ENCODE measurements at places on chromosomes 1 and 21. TPM values are rescaled to one million over a fixed set of nuclear protein-coding genes. Genes with fewer than 3 reads are reported as not detected.

DNA sequence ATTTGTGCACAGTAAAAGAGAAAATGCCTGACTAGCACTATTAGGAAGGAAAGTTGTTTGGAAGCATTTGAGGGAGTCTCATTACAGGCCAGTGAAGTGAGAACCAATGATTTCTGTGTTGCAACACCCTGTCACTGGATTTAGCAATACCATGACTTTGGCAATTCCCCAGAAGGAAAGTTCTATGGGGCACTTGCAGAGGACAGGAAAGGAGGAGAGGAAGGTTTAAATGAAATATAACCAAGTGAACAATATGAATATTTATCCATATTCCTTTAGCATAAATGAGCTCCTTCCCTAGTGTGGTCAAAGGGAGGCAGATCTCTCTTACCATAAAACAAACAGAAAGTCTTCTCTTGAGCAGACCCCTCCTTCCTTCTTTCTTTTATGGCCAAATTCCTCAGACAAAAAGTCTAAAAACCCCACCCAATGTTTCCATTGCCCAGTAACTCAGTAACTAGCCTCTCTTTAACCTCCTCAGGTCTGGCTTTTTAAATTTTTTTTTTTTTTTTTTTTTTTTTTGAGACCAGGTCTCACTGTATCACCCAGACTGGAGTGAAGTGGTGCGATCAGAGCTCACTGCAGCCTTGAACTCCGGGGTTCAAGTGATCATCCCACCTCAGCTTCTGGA lies 5.5 kb downstream of the TLR5 start:
- DNase-seq, result peak; percentile 30

GRCh38 chr1:24919791-24920532 lies 10.1 kb downstream of the RUNX3 start:
- peak; percentile 48 for DNase-seq

DNA sequence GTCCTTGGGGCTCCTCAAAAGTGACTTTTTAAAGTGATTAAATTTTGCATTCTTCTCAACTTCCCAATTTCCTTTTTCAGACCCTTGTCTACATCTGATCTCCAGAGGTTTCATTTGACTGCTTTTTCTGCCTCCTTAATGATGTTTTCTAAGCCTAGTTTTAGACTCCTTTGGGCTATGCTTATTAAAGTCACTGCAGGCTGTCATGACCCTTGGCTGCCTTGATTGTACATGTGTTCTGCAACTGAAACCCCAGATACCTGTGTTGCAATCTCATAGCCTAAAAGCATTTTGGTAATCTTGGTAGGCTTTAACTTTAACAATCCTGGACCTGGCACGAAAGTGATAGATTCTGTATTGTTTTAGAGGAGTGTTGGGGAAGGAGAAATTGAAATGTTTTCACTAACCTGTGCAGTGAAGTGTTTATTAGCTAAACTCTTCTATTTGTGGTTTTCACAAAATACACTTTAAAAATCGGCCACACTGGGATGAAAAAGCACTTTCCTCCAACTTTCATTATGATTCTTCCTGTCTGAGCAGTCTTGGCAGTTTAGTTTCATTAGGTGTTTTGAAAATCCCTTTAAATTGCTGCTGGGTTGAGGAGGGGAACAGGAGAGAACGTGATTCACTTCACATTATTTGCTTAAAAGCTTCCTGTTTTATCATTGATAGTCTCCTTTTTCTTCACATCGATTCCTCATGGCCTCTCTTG lies 4.9 kb downstream of the MACO1 start:
- no peak for DNase-seq

GRCh38 chr21:34229353-34229752 lies 134.5 kb upstream of the KCNE2 start:
- no peak for DNase-seq

GRCh38 chr1:41805771-41806471 lies 112.8 kb downstream of the HIVEP3 start:
- no peak for DNase-seq

Gene SELE
- total RNA-seq, result not detected

DNA sequence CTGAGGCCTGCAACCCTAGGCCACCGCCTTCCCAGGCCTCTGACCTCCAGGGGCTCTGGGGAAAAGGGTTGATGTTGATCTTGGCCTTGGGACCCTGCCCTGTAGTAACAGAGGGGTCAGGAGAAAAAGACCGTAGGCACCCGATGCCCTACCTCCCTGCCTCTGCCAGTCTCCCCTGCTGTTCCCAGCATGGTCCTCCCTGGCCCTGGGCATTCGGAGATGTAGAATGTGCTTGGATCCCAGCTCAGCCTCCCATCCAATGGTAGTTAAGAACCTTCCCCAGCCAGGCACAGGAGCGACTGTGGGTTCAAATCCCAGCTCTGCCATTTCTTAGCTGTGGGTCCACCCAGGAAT lies 72.0 kb upstream of the TARDBP start:
- no peak for DNase-seq

DNA sequence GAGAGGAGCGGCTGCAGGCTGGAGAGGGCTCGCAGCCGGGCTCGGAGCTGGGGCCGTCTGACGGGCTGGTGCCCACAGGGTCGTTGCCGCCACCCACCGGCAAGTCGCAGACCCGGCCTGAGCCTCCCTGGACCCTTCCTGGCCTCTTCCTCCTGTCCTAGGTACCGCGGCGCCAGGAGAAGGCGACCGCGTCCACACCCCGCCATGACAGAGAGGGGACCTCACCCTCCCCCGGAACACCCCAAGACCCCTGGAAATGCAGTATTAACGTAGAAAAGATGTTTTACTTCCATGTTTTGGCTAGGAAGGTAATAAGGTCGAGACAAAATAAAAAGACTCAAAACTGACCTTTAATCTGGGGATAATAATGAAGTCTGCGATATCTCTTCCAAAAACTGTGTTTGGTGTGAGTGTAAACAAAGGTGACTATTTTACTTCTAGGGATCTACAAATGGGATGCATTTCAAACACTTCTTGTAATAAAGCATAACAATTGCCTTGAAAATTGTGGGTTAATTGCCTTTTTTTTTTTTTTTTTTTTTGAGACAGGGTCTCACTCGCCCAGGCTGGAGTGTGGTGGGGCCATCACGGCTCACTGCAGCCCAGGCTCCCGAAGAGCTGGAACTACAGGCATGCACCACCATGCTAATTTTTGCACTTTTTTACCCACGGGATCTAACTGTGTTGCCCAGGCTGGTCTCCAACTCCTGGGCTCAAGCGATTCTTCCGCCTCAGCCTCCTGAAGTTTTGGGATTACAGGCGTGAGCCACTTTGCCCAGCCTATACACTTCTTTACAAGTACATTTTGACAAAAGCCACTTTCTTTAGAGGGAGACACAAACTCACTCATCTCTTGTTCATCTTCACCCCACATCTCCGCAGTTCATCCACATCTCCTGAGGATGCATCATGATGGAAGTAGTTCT lies 838 bp upstream of the RSRP1 start:
- DNase-seq, result no peak

Gene UCK2
- 60.0 TPM for total RNA-seq

- DNase-seq, result no peak
Measured at GRCh38 chr21:42153046-42153686, 65.8 kb upstream of the ABCG1 start.

Gene C8B
- not detected for total RNA-seq

GRCh38 chr1:172545396-172546004 lies 12.6 kb downstream of the SUCO start:
- DNase-seq, result no peak

Gene LCE1D
- total RNA-seq, result not detected

DNA sequence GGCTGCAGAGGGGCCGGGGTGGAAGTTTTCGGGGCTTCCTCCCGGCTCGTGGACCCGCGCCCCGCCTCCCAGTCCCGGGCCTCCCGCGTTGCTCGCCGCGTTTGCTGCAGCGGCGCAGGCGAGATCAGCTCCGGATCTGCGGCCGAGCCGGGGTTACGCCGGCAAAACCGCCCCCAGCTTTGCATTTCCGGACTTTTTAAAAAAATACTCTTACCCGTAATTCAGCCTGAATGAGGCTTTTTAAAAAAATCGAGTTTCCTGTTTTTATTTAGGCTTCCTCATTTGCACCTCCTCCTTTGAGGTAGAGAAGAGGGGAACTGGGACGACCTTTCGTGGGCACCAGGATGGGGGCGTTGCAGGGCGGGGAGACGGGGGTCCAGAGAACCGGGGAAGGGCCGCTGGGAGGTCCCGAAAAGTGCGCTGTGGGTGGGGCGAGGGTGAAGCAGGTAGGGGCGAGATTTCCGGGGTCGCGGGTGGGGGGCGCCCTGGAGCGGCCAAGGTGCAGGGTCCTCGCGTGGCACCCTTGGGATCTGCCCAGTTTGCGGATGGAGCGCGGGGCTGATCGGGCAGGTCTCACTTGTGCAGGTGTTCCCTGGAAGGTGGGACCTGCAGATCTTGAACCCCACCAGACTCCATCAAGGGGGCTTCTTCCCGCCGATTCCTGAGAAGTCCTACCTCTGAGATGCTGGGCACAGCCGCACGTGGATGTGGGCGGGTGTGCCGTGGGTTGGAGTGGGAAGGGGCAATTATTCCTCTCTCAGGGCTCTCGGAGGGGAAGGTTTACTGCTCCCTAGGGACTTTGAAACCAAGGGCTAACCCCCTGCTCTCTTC lies 1.1 kb downstream of the PIK3CD start:
- DNase-seq, result no peak

Gene PADI3
- 0.07 TPM for total RNA-seq

- no peak for DNase-seq
Measured at GRCh38 chr1:78658901-78659300, 9.3 kb downstream of the IFI44 start.

DNA sequence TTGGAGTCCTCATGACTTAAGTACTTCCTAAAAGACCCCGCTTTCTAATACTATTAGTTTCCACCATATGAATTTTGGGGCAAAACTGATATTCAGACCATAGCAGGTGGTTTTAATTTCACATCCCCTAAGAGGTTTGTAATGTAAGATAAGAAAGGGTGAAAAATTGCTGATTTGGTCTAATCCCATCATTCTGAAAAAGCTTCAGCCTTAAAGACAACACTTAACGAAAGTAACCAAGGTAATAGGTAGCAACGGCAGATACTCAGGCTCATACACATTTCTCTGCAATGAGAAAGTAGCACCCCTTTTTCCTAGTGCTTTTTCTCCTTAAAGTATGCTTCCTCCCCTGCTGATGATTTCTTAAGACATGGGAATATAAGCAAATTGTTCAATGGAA lies 376.9 kb upstream of the LYPLAL1 start:
- no peak for DNase-seq

GRCh38 chr1:202981939-202982338 lies 14.9 kb upstream of the CYB5R1 start:
- DNase-seq, result no peak

Gene GJA4
- total RNA-seq, result not detected

DNA sequence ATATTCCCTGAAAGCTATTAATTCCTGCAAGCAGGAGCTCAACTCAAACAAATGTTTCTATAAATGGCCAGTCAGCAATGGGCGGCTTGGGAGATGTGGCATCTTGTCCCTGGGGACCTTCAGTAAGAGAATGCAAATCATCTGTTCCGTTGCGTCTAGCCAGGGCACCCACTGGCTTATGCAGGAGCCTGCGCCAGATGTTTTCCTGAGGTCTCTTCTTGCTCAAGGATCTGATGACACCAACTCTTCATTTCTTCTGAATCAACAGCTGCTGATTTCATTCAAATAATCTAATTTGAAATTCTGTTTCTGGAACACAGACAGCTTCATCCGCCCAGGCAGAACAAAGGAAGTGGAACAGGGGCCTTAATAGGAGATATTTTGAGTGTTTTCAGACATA lies 70.0 kb upstream of the AJAP1 start:
- no peak for DNase-seq

- no peak for DNase-seq
Measured at GRCh38 chr1:221911714-221912113, 169.8 kb upstream of the DUSP10 start.

DNA sequence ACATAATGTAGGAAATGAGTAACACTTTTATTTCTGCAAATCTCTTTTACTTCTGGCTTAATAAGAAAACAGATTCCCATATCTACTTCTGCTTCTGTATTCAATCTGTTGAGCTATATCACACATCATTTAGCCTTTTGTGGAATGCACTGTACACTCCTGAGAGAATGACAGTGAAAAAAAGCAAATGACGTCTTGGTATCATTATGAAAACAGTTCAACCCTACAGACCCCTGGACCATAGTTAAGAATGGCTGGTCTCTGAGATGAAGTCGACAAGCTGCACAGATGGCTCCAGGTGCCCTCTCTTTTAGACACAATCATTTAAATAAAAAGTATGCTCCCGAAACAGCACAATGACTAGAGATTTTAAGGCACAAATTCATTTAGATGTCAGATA lies 247.0 kb downstream of the RERE start:
- no peak for DNase-seq

DNA sequence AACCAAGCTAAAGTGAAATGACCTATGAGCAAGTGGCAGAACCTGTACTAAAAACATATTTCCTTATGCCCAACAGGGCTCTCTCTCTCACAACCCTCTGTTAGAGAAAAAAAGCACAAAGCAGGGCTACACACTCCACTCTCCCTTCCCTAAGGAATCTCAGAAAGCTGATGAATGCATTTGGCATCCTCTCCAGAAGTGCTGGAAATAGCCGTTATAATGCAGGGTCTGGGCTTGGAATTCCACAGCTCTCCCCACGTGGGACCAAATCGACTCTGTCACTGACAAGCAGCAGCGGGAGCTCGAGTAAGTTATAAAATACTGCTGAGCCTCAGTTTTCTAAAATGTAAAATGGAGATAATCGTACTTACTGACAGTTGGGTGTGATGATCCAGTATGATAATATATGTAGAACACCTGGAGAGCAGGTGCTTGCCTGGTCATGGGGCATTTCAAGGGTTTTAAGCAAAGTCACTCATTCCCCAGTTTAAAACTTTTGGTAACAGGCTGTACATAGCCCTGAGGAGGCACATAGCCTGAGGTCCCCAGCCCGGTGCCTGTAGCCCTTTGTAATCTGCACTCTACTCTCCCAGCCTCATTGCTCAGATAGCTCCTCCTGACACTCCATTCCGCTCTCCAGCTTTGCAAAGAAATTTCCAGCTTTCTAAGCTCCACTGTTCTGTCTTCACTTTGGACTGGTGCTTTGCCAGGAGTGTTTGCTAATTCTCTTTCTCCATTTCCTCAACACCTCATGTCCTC lies 175.6 kb upstream of the DAB1 start:
- peak; percentile 0 for DNase-seq

DNA sequence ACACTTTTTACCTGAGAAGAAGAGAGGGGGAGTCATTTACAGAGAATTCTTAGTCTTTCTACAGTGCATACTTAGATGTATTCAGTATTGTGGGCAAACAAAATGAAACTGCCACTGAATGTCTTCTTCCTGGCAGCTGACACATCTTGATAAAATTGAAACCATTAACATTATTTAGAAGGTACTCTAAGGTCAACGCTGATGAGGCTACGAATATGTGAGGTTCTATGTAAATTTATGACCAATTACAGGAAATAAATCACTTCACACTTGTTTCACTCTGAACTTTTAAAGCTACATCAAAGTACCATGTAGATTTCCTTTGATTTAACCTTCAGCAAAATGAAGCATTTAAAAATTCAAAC lies 51.3 kb upstream of the GFI1 start:
- no peak for DNase-seq

- DNase-seq, result no peak
Measured at GRCh38 chr1:228007049-228007800, 427 bp downstream of the WNT3A start.

Data from HFFc6 (cell line).